ENCODE measurements at places on chromosomes 3 and 15. TPM values are rescaled to one million over a fixed set of nuclear protein-coding genes. Genes with fewer than 3 reads are reported as not detected.

CLDN16 gene
- total RNA-seq, result under 0.01 TPM

GNAT1 gene
- not detected for total RNA-seq

STIMATE gene
- total RNA-seq, result 18.5 TPM

ACAD9 gene
- total RNA-seq, result 37.4 TPM

SLC28A2 gene
- total RNA-seq, result not detected

VWA5B2 gene
- total RNA-seq, result not detected

MKRN2OS gene
- not detected for total RNA-seq

SH2D7 gene
- not detected for total RNA-seq

MCTP2 gene
- total RNA-seq, result 16.3 TPM

SLC12A1 gene
- not detected for total RNA-seq
